Esophagus mucosa (tissue), 1 donor: ENCODE measurements at places on chromosomes 7 and 10.

DNA sequence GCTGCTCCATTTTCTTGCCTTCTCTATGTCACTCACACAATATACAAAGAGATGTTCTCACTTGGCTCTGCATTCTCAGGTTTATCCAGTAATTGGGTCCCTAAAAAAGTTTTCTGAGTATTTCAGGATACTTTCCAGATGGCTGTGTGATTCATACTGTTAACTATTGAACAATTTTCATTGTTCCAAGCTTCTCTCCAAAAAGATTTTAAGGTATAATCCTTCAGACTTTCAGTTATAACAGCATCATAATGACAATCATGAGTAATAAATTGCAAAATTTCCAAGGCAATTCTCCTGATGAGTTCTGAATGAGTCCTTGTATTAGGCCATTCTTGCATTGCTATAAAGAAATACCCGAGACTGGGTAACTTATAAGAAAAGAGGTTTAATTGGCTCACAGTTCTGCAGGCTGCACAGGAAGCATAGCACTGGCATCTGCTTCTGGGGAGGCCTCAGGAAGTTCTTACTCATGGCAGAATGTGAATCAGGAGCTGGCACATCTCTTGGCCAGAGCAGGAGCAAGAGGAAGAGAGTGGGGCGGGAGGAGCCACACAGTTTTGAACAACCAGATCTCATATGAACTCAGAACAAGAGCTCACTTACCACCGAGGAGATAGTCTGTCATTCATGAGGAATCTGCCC, 148.1 kb downstream of the SLC16A9 start:
- no peak for ATAC-seq

DNA sequence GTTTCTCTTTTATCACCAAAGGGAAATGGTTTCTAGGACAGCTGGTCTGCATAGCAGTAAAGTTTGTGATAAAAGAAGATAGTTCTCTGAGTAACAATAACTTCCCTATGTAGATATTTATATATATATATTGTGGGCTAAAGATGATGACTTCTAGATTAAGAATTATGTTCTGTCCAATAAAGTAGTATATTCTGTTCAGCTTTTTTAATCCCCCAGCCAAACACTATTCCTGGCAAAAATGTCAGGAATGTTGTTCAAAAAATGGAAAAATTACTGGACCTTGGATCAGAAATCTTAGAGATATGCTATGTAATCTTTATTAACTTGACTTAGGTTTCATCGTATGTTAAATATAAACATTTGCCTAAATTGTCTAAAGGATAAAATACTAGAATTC, 136.3 kb upstream of the GNAI1 start:
- no peak for ATAC-seq

GRCh38 chr10:4396401-4397283, 429.4 kb upstream of the AKR1E2 start:
- no peak for ATAC-seq

- ATAC-seq = peak; percentile 4
Observed at GRCh38 chr10:73876157-73876556, 1.8 kb upstream of the CAMK2G start.

- peak; percentile 93 for ATAC-seq
Observed at GRCh38 chr7:107958764-107959526, 44.0 kb downstream of the LAMB1 start.

DNA sequence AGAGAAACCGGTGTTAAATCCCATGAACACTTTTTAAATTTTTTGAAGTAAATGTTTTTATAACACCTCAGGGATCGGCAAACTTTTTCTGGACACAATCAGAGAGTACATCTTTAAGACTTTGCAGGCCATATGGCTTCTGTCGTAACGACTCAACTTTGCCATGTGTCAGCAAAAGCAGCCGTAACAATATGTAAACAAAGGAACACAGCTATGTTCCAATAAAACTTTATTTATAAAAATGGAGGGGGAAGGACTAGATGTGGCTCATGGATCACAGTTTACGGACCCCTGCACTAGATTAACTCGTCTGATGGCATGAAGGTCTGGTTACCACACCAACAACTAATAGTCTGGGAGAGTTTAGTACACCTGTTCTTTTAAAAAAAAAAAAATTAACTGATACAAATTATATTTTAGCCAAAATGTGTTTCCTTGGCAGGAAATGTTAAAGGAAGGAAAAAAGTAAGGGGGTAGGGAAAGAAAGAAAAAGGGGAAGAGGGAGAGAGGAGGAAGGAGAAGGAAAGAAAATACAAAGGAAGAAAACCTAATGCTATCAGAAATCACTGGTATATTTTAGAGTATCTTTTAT, 50.2 kb downstream of the ABI1 start:
- ATAC-seq = no peak

- ATAC-seq = no peak
Observed at GRCh38 chr7:128265156-128265905, 24.3 kb downstream of the LEP start.

GRCh38 chr7:151818674-151819519, 58.0 kb downstream of the PRKAG2 start:
- peak; percentile 84 for ATAC-seq

- no peak for ATAC-seq
Observed at GRCh38 chr10:70565556-70566514, 36.7 kb downstream of the PRF1 start.

DNA sequence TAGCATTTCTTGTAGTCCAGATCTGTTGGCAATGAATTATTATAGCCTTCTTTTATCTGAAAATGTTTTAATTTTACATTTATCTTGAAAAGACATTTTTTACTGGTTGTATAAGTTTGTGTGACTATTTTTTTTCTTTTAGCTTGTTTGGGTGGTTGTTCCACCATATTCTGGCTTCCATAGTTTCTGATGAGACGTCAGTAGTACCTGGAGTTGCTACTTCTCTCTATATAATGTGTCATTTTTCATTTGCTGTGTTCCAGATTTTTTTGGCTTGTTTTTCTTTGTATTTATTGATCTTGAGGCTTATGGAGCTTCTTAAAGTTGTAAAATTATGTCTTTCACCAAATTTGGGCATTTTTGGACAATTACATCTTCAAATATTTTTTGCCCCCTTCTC, 168.8 kb downstream of the DNAJB6 start:
- no peak for ATAC-seq

- peak; percentile 66 for ATAC-seq
Observed at GRCh38 chr7:47100817-47101435, 481.0 kb downstream of the TNS3 start.

DNA sequence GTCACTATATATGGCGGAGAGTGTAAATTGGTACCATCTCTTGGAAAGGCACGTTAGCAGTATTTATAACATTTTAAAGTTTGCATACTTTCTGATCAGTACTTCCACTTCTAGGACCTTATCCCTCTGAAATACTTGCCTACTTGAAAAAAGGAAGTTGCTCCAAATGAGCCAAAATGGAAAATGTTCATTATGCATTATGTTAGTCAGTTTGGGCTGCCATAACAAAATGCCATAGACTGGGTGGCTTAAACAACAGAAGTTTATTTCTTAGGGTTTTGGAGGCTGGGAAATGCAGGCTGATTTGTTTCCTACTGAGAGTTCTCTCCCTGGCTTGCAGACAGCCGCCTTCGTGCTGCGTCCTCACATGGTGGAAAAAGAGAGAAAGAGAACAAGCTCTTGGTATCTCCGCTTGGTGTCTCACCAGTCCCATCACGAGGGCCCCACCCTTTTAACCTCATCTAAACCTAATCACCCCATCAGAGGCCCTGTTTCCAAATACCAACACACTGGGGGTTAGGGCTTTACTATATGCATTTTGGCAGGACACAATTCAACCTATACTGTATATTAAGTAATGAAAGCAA, 6.9 kb downstream of the SNX10 start:
- no peak for ATAC-seq

- no peak for ATAC-seq
Observed at GRCh38 chr10:99784016-99784726, 1.7 kb downstream of the ABCC2 start.

- ATAC-seq = peak; percentile 63
Observed at GRCh38 chr10:99548041-99548530, 15.3 kb downstream of the NKX2-3 start.

DNA sequence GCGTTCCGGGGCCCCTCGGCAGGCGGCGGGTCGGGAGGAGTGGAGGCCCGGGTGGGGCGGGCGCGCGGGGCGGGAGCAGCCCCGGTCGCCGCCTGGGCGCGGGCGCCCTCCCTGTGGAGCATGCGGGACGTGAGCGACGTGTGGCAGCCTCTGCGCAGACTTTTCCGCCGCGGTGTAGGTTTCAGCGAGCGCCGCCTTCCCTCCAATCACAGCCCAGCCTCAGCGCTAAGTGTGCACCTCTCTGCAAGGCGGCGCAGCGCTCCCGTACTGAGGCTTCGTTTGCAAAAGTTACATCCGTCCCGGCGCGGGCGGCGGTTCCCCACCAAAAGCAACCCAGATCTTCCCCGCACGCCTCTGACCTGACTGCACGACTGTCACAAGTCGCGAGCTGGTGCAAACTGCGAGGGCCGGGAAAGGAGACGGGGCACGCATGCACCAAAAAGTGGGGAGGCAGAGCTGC, 1.2 kb upstream of the PFKFB3 start:
- ATAC-seq = peak; percentile 66

GRCh38 chr7:33091641-33092191, 17.5 kb downstream of the RP9 start:
- ATAC-seq = no peak

- no peak for ATAC-seq
Observed at GRCh38 chr7:97680622-97681021, 51.3 kb upstream of the TAC1 start.

DNA sequence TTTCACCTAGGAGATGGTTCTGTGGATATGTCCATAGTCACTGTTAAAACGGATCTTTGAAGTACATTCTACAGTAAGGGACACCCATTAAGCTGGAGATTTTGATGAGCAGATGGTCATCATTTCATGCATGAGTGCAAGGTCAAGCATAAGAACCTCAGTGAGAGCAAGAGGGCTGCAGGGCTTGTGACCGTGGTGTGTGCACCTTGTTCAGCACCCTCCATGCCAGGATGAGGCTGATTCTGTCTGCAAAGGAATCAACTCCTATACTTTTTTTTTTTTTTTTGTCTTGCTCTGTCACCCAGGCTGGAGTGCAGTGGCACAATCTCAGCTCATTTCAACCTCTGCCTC, 17.6 kb downstream of the PDSS1 start:
- no peak for ATAC-seq

GRCh38 chr10:95716466-95716865, 22.7 kb upstream of the TCTN3 start:
- ATAC-seq = no peak

GRCh38 chr10:102919246-102919959, 1.3 kb downstream of the CNNM2 start:
- no peak for ATAC-seq

- no peak for ATAC-seq
Observed at GRCh38 chr7:30869794-30870611, 41.6 kb upstream of the AQP1 start.

DNA sequence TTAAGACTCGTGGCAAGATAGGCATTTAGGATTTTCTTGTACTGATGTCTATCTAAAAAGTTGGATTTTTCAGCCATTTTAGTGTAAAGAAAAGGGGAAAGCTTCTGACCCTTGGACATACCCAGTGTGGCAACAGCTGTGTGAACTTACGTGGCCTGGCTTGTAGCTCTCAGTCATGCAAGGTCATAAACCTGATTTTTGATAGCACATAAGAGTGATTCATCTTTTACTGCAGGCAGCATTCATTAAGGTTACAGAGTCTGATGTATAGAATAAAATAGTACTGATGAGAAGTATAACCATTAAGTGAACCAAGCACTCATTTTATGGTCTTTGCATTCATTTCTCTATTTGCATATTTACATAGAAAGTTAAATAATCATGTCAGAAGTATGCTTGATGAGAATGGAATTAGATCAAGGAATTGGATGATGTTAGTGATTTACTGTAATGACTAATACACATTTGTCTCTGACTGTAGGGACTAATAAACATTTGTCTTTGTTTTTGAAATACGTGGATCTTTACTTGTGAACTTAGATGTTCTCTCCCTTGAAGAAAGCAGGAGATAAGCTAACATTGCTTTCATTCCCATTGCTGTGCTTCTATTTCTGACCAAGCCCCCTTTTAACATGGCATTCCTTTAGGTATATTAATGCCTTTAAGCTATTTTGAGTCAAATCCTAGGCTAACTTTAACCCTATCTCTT, 88.2 kb downstream of the GSDME start:
- ATAC-seq = peak; percentile 49

GRCh38 chr7:158861004-158861787, 4.8 kb downstream of the DYNC2I1 start:
- ATAC-seq = no peak

DNA sequence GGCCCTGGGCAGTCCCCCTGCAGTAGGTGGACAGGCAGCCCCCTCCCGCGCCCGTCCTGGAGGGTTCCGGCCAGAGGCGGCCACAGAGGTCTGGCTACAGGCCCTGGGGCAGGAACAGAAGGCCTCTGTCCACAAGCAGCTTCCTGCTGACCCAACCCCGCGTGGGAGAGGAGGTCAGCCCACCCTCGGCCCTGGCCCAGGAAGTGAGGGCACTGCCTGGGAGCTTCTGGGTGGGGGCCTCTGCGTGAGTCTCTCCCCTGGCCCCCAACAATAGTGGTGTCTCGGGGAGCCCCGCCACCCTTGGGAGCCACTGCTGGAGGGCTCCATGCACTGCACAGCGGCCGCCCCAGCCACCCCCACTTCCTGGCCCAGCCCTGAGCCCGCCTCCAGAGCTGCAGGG, 4.7 kb downstream of the MICALL2 start:
- no peak for ATAC-seq

GRCh38 chr10:1119501-1119900, 63.3 kb downstream of the WDR37 start:
- ATAC-seq = no peak

- ATAC-seq = no peak
Observed at GRCh38 chr10:68871105-68871711, 29.9 kb upstream of the DDX50 start.

DNA sequence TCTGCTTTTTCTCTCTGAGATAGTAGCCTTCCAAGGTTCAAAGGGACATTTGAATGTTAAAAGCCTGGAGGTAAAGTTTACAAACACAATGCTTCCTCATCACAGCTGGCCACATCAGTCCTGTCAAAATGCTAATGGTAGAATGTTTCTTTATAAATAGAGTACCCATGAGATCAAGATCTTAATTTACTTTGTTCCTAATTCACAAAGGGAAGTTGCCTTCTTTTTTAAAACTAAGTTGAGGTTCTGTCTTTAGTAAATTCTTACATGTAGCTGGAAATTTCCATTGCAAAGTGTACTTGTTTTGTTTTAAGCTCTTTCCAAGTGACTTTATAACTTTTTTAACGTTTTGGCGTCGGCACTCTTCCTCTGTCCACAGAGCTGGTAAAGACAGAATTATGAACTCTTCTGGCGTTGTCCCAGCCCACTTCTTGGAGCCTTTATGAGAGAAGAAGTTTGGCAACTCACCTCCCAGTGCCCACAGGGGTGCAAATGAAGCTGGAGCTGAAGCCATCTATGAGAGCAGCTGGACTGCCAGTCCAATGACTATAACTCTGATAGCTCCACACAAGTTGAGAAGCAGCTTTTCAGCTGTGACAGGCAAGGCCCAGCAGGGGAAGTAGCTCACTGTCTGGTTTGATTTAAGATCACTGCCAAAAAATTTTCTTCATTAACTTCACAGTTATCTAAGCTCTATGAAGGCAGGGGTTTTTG, 23.3 kb downstream of the FZD1 start:
- ATAC-seq = no peak
